ENCODE measurements at places on chromosomes 13 and 19. TPM values are rescaled to one million over a fixed set of nuclear protein-coding genes. Genes with fewer than 3 reads are reported as not detected.
A peak's percentile ranks its signal among the peaks of the same experiment; 100 is the strongest.

- no peak for DNase-seq
Measured at GRCh38 chr13:79398915-79399314, 7.1 kb downstream of the RBM26 start.

The ABCC4 gene
- total RNA-seq = 14.7 TPM

DNA sequence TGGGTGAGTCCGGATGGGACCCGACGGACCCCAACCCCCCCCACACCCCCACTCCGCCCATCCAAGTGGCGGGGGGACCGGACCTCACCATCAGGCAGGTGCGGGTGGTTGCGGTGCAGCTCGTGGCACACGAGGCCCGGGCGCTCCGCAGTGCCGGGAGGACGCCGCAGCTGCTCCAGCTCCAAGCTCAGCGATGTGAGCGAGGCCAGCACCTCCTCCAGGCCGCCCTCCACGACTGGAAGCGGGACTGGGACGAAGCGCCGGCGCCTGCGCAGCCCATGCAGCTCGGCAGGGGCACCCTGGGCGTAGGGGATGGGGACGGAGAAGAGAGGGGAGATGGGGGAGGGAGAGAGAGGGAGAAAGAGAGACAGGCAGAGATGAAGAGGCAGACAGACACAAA lies 30.1 kb upstream of the OLFM2 start:
- DNase-seq = no peak

The FFAR2 gene
- total RNA-seq = not detected

GRCh38 chr19:35124098-35125060 lies 8.8 kb downstream of the FXYD3 start:
- DNase-seq = peak; percentile 89

DNA sequence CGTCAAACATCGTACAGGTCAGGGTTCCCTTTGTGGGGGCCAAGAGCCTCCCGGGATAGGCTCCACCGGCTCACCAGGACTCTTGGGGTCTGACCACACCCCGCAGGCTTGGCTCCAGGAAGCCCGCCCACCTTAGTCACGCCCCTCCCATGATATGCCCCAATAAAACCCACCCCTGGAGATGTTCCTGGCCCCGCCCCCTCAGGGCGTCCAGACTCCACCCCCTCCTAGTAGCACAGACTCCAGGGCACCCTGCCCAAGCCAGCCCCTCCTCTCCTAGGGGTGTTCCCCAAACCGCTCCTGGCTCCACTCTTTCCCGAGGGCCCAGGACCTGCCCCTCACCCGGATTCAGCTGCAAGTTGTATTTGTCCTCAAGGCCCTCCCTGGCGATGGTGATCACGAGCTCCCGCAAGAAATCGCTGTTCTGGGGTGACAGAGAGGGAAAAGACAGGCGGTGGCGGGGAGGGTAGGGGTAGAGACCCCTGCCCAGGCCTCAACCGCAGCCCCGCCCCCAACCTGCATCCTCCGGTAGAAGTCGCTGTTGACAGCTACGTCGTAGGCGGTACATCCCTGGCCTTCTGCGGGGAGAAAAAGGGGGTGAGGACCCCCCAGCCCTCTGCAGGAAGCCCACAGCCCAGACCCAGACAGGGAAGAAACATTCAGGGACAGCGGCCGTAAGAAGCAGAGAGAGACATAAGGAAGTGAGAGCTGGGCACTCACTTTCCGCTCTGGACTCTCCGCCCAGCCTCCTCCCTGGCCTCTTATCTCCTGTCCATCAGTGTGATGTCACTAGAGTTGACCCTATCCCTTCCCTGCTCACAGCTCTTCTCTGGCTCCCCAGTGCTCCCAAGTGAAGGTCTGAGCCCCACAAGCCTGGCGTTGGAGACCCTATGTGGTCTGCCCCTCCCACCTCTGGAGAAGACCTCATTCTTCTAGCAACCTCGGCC lies 3.9 kb downstream of the PIH1D1 start:
- DNase-seq = peak; percentile 17

The CYP2F1 gene
- total RNA-seq = not detected

DNA sequence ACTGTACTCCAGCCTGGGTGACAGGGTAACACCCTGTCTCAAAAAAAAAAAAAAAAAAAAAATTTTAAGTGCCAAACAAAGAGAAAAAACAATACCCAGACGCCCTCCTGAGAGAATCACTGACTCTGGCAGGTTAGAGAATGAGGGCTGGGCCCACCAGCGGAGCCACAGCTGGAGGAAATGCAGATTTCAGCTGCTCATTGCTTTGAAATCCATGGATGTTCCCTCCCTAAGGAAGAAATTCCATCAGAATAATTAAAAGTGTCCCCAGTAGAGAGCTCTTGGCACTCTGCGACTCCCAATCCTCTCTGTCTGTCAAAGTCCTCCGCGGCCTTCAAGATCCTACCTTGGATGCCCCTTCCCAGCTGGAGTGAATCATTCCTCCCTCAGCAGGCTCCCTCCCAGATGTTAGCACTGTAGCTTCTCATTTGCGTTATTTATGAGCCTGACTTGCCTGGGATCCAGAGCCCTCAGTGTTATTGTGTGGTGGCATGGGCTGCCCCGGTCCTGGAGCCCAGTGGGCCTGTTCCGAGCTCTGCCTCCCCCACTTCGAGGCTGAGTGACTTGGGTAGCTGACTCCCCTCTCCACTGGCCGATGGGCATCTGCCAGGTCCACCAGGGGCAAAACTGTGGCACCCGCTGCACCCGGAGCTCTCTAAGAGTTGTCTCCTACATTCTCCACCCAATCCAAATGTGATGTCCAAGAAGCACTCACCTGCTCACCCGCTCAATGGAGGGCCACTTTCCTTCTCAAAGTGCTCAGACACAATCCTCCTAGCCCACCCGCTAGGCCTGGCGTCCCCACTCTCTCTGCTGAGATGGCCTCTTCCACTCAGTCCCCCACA lies 47.0 kb downstream of the SERP2 start:
- DNase-seq = no peak

GRCh38 chr13:113433391-113433916 lies 19.8 kb downstream of the ADPRHL1 start:
- no peak for DNase-seq

DNA sequence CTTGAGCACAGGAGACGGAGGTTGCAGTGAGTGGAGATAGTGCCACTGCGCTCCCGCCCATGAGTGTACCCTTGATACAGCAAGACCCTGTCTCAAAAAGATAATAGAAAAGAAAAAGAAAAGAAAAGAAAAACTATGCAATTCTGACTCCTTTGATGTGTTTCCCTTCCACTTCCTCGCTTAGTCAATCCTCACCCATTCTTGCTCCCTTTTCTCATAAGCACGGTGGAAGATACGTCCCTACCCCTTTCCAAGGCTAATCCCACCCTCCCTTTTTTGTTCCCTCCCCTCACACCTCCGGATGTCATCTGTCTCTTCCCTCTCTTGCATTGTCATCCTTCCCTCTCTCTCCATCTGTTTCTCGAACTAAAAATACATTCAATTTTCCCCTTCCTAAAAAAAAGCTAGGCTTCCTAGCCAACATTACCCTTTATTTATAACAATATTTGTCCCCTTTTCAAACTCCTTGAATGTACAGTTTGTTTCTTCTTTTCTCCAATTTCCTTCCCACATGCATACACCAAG lies 40.5 kb upstream of the ITM2B start:
- DNase-seq = no peak

- no peak for DNase-seq
Measured at GRCh38 chr13:35957241-35957731, 173.9 kb downstream of the DCLK1 start.

GRCh38 chr13:30172593-30173302 lies 134.6 kb downstream of the KATNAL1 start:
- DNase-seq = no peak

The CYP4F8 gene
- total RNA-seq = not detected

GRCh38 chr19:32197896-32198882 lies 147.2 kb upstream of the ZNF507 start:
- DNase-seq = no peak

GRCh38 chr19:46295401-46296201 lies 1.2 kb upstream of the HIF3A start:
- DNase-seq = no peak

- DNase-seq = peak; percentile 38
Measured at GRCh38 chr13:96229356-96229755, 139.4 kb downstream of the HS6ST3 start.

The RAB3A gene
- total RNA-seq = 0.88 TPM

DNA sequence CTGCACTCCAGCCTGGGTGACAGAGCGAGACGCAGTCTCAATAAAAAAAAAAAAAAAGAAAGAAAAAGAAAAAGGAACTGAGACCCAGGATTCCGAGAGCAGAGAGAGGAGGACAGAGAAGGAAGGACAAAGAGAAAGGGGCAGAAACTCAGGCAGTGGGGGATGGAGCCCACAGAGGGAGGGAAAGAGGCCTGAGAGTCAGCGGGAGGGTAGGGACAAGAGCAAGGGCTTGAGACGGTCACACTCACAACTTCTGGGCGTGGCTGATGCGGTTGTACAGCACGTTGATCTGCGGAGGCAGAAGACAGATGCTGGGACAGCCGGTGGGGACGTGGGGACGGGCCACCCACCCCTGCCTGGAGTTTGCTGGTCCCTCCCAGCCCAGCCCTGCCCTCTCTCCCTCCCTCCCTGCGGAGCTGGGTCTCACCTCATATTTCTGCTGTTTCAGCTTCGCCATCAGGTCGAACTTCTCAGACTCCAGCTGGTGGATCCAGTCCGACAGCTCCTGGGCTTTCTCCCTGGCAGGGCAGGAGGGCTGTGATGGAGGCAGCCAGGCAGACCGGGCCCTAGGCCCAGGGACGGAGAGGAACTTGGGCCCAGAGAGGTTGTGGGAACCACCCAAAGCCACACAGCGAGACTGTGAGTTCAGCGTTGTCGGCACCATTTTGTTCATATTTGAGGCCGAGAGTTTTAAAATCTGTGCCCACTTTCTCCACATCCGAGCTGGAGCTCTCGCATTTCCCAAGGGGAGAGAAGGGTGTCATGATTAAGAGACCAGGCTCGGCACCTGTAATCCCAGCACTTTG lies 15.2 kb downstream of the TNNT1 start:
- no peak for DNase-seq

The THSD1 gene
- total RNA-seq = 25.2 TPM

DNA sequence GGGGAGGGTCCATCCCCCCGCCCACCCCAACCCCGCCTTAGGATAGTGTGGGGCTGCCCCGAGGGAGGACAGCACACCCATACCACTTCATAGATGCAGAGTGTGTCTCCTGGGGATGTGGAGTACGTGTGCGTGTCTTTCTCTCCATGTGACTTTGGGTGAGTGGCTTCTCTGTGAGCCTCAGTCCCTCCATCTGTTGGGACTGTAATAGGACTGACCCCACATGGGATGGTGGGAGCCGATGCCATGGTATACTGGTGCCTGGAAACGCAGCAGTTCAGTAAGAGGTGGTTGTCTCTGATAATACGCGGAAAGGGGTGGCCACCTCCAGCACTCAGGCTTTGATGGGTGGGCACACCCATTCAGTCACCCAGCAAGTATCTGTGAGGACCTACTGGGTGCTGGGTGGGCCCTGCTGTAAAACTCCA lies 816 bp upstream of the PRKD2 start:
- no peak for DNase-seq

GRCh38 chr13:83221813-83222241 lies 660.4 kb downstream of the SLITRK1 start:
- no peak for DNase-seq

DNA sequence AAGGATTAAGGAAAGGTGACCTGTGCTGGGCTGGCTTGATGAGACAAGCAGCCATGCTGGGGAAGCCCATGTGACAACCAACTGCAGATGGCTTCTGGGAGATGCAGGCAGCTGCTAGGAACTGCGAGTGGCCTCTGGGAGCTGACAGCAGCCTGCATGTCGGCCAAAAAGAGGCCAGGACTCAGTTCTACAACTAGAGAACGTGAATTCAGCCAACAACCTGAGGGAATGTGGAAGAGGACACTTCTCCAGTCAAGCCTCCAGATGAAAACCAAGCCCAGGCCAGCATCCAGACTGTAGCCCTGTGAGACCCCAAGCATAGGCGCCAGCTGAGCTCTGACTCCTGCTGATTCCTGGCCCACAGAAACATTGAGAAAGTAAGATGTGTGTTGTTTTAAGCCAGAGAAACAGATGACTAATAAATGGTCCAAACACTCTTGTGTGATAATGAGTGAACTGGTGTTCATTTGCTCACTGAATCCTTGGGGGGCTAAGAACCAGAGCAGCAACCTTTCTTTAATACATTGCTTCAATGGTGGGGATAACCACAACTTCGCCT lies 45.0 kb downstream of the SLC7A1 start:
- DNase-seq = no peak

The ZNF626 gene
- total RNA-seq = 7.7 TPM

- DNase-seq = no peak
Measured at GRCh38 chr19:43681821-43682220, 11.9 kb upstream of the PLAUR start.

The NALCN gene
- 4.4 TPM for total RNA-seq

- peak; percentile 91 for DNase-seq
Measured at GRCh38 chr13:102798581-102799425, at the start of the genes BIVM and POGLUT2. BIVM (plus strand) TSS chr13:102799119; CDS start chr13:102807268, 8,149 bp downstream. POGLUT2 (minus strand) TSS chr13:102798976; CDS start chr13:102798670, 306 bp downstream.

DNA sequence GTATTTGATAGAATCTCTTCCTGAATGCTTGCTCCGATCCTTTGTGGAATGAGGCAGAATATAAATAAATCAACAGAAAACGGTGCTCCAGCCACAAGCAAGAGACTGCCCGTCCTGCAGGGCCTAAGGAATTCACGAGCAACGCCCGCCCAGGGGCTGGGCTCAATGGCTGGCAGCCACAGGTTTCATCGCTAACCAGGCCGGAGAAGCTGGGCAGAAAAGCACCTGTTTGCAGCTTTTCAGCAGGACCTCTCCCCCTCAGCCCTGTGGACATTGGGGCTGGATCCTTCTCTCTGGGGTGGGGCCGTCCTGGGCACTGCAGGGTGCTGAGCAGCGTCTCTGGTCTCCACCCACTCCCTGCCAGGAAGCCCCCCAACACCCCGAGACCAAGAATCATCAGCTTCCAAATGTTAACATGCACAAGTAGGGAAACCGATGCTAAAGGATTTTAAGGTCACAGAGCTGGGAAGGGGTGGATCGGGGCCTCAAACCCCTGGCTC lies 102.5 kb downstream of the GADD45B start:
- peak; percentile 76 for DNase-seq
